ENCODE measurements at places on chromosomes 6 and 20.

DNA sequence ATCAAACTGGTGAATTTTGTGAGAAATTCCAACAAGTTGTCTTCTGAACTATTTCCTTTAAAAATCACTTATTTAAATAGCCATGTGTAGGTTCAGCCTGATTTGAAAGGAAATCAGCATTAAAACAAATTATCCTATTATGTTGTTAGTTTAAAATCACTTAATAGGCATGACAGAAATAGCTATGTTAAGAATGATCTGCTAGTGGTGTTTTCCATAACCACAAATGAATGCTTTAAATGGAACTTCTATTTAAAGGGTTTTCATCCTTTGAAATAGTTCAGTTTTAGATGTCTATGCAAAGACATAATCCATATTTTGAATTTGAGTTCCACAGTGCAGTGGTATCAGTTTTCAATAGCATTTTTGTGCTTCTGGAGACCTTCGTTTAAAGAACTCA lies 120.1 kb downstream of the PLEKHG1 start:
- no peak for DNase-seq

- no peak for DNase-seq
Observed at GRCh38 chr6:137851669-137852068, 15.4 kb upstream of the TNFAIP3 start.

GRCh38 chr20:38726804-38727606 lies 2.7 kb downstream of the SLC32A1 start:
- DNase-seq, result no peak

- DNase-seq, result no peak
Observed at GRCh38 chr20:17066902-17067301, 159.9 kb upstream of the PCSK2 start.

- DNase-seq, result no peak
Observed at GRCh38 chr6:46949632-46950280, 28.0 kb upstream of the ADGRF5 start.

DNA sequence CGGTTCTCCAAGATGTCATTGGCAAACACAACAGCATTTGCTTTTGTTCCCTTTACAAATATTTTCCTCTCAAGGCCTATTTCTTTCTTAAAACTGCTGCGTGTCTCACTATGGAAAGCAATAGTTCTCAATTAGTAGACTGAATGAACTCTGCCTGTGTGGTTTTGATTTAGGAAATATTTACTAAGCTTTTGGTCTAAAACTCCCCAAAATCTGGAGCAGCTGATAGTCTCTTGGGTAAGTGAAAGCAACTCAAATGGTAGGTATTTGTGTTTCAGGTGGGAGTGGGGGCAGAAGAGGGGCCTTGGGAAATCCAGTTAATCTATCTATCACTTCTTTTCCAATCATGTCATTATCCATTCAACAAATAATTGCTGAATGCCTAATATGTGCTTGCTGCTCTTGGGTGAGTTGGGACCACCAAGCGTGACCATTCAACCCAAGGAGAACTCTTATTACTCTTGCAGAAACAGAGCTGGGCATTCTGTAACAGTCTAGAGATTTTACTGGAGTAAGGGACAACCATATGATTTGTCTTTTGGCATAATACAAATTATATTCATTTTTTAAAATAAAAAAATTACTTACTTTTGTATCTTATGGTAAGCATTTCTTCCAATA lies 33.2 kb upstream of the ADTRP start:
- no peak for DNase-seq

DNA sequence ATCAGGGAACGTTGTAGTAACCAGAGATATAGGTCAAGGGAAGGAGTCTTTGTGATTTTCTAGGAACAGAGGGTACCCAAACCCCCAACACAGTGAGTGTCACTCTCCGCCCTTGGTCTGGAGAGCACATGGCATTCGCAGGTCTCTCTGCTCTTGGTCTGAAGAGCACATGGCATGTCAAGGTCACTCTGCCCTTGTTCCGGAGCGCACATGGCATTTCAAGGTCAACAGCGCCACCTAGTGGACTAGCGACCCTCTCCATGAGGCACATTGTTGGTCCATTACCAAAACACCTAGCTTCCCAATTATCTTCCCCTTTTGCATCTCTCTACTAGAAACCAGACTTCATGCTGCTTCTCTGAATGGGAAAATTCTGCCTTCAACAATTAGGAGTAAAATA lies 260.0 kb downstream of the C6orf118 start:
- DNase-seq, result no peak

Measured in prostate gland (tissue), 2 donors.